Natural killer cell treated with Interleukin-12 subunit alpha and Interleukin-12 subunit beta and Interleukin-15 and Interleukin-18, amount 100 ng/mL, for 72 hours (primary cell): ENCODE measurements at places on chromosomes 3 and 15.

GRCh38 chr15:82538961-82539690 is 1.1 kb downstream of the RPS17 start:
- DNase-seq = no peak

- no peak for DNase-seq
These were observed 7.5 kb upstream of the CADPS start for GRCh38 chr3:62882676-62883200.

DNA sequence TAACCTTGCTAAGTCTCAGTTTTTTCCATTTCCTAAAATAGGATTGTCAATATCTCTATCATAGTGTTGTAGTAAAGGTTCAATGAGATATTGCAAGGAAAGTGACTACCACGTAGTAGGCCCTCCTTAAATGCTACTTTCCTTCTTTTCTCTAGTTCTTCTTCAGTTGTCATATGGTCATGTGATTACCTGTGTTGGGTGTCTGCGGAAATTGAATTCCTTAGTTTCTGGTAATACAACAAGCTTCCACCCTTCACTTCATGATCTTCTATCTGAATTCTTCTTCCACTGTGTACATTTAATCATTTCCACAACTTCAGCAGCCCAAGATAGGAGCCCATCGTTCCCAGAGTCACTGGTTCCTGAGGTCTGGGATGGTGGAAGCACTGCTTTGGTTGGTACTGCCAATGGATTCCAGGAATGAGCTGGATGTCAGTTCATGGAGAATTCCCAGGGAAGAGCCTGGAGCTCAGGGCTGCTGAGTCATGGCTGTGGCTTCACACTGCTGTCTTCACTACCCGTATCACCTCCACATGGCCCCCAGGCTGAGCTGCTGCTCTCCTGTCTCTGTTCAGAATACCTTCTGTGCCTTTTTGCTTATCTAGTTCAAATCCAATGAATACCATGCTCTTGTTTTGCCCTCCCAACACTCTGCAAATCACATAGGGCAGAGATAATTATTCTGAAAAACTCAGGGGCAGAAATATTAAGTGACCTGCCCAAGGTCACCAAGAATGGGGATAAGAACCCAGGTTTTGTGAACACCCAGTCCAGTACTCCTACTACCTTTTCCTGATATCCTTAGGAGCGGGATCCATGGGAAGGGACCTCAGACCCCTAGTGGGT is 98.6 kb downstream of the RPL39L start:
- no peak for DNase-seq

- no peak for DNase-seq
These were observed 73.5 kb downstream of the CLASP2 start for GRCh38 chr3:33644582-33644981.

DNA sequence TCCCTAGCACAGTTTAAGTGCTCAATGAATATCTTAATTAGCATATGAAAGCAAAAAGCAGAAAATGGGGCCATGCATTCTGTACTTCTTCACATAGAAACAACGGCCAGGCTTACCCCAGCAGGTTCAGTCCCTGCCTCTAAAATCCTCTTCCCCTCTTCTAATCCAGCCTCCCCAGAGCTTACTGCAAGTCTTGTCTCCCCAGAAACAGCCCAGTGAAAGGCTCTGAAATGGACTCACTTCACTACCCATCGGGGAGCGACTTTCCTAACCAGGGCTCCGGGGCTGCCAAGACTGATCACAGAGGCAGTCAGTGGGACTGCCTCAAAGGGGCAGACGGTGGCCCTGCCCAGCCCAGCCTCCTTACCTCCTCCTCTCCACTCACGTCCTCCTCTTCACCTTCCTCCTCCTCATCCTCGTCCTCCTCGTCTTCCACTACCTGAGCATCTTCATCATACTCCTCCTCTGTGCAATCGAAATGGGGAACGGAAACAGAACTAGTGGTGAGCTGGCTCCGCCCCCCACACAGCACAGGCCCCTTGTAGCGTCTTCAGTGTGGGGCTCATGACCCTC is 38.0 kb downstream of the ANP32A start:
- no peak for DNase-seq

DNA sequence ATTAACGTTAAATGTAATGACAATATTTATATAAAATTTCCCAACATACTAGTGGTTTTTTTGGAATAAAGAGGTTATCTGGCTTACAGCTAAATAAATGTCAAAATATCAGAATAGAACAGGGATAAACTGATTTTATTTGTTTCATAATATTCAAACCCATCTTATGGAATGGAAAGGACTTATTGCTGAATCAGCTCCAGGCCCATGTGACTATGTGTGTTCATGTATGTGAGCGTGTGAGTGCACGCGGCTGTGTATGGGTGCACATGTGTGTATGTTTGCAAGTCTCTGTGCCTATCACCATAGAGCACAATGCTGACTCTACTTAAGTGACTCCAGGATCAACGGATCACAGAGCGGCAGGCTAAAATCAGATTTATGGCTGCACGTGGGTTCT is 392.3 kb upstream of the GRM7 start:
- no peak for DNase-seq

DNA sequence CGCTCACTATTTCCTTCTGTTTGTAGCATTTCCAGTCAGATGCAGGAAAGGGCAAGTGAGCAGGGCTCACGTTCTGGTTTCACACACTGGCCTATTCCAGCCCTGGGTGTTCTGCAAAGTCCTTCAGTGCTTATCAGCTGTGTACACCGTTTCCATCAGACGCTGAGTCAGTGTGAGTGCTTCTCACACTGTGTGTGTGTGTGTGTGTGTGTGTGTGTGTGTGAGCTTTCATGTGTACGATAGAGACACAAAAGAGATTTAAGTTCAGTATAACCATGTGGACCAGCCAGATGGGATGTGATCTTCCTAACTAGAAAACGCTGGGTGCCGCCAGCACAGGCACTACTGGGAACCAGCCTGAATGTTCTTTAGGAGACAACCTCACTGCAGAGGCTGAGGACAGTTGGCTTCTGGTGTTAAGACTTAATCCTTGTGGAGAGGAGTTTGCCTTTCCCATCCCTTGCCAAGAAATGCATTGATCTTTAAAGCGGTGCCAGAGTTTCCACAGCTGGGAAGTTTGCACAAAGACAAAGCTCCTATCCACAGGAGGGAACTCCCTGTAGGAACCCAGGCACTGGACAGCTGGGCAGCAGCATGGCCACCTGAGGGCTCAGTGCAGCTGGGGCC is 3.9 kb upstream of the CHSY1 start:
- DNase-seq = no peak

DNA sequence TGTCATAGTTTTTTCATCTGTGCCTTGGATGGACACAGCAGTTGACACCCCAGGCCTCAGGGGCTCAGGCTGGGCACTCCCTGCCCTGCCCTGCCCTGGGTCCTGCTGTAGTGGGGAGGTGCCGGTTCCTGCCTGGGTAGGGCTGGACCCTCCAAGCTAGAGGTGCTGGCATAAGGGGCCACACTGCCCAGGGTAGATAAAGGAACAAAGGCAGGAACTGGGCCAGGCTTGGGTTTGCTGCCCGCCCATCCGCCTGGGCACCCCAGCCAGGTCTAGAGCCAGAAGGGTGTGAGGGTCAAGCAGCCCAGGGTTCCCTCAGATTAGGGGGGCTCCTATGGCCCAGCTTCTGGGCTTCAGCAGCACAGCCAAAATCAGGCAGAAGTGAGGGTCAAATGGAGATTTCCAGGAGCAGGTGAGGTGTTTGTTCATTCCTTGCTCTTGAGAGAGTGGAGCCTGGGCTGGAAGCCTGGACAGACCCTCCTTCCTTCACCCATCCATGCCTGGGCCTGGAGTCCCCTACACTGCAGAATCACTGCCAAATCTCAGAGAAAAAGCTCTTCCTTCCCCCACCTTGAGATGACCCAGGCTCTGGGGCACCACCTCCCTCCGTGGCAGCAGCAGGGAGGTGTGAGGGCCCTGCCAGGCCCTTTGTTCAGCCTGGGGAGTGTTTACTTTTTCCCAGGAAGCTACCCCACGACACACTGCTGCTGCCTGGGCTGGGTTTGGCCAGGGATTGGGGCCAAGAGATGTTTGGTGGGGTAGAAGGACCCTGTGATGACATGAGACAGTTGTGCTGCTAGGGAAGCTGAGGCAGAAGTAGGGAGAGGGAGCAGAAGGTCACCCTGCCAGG is 7.1 kb downstream of the SEMA3F start:
- DNase-seq = no peak

DNA sequence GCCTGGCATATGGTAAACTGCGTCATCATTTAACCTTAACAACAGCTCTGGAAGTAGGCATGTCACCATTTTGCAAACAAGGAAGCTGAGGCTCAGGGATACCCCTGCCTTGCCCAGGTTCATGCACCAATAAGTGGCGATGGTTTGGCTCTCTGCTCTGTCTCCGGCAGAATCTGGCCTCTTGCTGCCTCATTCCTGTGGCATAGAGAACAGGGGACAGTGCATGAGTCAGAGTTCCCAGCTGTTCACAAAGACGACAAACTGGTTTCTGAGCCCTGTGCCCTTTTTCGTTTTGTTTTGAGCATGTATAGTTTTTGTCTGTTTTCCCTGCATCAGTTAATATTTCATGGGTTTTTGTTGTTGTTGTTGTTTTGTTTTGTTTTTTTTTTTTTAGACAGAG is 236.8 kb downstream of the OPA1 start:
- no peak for DNase-seq

DNA sequence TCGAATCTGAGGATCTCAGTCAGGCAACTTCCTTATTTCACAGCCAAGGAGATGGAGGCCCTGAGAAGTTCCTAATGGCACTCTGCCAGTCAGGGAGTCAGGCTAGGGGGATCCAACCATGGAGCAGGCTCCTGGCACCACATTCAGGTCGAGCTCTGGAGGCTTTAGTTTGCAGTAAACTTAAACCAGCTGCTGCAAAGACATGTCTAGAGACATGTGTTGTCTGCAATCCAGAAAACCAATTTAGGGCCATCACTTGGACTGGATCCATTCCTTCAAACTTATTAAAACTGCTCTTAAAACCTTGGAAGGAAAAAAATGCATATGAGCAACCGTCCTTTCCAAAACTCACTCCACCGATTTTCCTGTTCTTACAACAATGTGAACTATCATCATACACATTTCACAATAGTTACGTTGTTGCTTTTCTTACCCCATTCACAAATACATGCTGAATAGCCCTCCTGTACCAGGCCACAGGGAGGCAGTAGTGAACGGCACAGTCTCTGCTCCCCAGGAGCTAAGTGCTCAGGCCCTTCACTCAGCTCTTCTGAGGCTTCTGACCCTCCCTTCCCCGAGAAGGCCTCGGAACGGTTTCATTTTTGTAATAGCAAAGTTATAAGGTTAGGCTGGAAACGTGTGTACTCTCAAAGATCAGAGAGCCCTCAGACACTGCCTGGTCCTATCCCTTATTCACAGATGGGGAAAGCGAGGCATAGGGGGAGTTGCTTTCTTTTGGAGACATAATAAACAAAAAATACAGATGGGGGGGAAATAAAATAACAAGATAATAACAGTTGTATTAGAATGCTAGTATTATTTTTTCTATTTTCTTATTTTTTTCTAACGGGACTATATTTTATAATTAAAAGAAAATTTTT is 20.1 kb downstream of the RFT1 start:
- no peak for DNase-seq

DNA sequence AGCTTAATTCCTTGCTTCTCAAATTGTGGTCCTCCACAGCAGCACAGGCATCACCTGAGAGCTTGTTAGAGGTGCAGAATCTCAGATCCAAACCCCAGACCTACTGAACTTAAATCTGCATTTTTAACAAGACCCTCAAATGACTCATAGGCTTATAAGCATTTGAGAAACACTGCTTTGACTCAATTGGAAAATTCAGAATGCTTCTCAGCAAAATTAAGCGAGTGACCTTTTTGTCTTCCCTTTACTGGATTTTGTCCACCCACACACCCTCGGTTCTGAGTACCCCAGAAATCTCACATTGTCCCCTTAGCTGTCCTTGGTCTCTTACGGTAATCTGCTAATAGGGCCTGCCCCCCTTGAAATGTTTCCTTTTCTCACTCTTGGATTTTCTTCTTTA is 17.9 kb downstream of the CD80 start:
- no peak for DNase-seq

DNA sequence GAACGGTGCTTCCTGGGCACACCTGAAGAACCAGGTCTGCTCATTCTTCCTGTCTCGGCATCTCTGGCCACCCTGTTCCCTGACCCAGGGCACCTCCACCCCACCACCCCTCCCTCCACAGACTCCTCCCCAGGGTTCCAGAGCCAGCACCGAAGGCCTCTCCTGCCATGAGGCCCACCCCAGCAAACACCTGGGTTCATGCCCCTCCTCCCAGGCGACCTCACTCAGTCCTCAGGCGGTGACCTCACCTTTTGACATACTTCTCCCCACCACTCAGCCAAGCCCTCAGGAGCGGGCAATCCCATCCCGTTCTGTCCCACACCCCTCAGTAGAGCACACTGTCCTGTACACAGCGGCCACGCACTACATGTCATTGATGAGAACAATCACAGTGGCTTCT is 72.3 kb downstream of the RPN1 start:
- no peak for DNase-seq

- DNase-seq = no peak
These were observed 68.6 kb downstream of the ADCY5 start for GRCh38 chr3:123380261-123380660.

- no peak for DNase-seq
These were observed 77.3 kb downstream of the CNTN3 start for GRCh38 chr3:74537164-74537563.

DNA sequence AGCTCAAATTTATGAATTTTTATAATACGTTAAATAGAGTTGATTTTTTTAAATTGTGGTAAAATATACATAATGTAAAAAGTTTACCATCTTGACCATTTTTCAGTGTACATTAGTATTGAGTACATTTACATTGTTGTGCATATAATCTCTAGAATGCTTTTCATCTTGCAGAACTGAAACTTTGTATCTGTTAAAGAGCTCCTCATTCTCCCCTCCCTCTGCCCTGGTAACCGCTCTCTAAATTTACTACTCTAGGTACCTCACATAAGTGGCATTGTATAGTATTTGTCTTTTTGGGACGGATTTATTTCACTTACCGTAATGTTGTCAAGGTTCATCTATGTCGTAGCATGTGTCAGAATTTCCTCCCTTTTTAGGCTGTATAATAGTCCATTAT is 13.6 kb downstream of the TBC1D23 start:
- no peak for DNase-seq

DNA sequence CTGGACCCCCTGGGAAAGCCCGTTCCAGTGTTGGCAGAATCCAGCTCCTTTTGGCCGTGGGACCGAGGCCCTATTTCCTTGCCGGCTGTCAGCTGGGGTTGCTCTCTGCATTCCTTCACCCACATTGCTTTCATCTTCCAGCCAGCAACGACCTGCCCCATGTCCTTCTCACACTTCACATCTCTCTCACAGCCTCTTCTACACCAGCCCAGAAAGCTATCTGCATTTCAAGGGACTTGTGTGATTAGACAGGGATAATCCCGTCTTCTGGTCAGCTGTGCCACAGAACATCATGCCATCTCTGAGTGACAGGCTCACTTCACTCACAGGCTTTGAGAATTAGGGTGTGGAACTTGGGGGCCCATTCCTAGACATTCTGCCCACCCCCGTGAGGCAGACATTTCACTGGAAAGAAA is 16.4 kb downstream of the EFCC1 start:
- no peak for DNase-seq

- no peak for DNase-seq
These were observed 34.9 kb upstream of the ATP13A3 start for GRCh38 chr3:194521510-194522260.

GRCh38 chr15:58227706-58228543 is 89.7 kb downstream of the AQP9 start:
- DNase-seq = no peak

GRCh38 chr3:32359766-32360492 is 31.7 kb upstream of the CMTM7 start:
- DNase-seq = no peak
